ENCODE measurements at places on chromosomes 7 and 10. TPM values are rescaled to one million over a fixed set of nuclear protein-coding genes. Genes with fewer than 3 reads are reported as not detected.

GRCh38 chr10:97991871-97992270, 38.5 kb downstream of the CRTAC1 start:
- no peak for DNase-seq

Gene CALHM3
- total RNA-seq: not detected

DNA sequence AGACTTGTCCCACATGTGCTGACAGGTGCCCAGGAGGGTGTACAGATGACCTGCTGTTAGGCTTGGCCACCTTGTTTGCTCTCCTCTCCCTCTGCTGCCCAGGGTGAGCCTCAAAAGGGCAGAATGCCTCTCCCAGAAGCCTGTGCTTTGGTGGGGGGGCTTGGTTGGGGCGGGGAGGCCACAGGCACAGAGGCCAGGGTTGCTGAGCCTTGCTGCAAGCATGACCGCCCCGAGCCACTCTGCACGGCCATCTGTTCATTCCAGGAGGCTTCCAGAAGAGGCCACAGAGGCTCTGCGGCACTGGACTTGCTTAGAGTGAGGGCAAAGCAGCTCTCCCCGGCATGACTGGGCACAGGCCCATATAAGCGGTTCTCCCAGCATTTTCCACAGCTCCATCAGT, 190.8 kb downstream of the GLRX3 start:
- DNase-seq: no peak

DNA sequence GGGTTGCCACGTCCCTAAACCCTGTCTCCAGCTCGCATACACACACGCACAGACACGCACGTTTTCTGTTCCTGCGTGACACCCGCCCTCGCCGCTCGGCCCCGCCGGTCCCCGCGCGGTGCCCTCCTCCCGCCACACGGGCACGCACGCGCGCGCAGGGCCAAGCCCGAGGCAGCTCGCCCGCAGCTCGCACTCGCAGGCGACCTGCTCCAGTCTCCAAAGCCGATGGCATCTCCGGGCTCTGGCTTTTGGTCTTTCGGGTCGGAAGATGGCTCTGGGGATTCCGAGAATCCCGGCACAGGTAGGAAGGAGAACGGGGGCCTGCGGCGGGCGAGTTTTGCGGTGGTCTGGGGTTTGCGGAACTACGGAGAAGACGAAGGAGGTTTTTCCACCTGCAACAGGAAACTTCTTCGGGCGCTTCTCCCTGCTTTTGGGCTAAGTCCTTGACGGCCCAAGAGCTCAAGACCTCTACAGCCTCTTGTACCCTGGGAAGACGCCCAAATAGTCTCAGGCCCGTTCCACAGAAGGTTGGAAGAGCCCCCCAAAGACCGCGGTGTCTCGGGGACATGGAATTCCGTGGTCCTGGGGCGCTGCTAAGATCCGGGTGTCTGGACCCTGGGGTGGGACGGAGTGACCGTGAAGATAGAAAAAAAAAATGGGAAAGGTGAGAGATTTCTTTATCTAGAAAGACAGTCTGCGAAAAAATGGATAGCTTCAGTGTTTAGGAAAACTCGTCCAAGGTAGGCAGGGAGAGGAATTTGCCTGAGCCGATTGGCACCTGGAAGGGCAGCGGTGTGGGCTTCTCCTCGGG, at the start of gene GAD2:
GAD2 (plus strand) TSS at position 190 of the 811 bp plus-strand sequence; CDS start at position 226, 36 bp downstream.
- DNase-seq: no peak

- DNase-seq: no peak
Measured at GRCh38 chr7:74355091-74355490, 65.9 kb downstream of the CLIP2 start.
